ENCODE measurements at places on chromosomes 3 and 15.

GRCh38 chr15:62649793-62650420, 392.6 kb upstream of the TPM1 start:
- no peak for DNase-seq

- DNase-seq: no peak
Measured at GRCh38 chr3:52090933-52091468, 34.6 kb upstream of the DUSP7 start.

- DNase-seq: no peak
Measured at GRCh38 chr15:45729141-45729540, 94.3 kb downstream of the SQOR start.

DNA sequence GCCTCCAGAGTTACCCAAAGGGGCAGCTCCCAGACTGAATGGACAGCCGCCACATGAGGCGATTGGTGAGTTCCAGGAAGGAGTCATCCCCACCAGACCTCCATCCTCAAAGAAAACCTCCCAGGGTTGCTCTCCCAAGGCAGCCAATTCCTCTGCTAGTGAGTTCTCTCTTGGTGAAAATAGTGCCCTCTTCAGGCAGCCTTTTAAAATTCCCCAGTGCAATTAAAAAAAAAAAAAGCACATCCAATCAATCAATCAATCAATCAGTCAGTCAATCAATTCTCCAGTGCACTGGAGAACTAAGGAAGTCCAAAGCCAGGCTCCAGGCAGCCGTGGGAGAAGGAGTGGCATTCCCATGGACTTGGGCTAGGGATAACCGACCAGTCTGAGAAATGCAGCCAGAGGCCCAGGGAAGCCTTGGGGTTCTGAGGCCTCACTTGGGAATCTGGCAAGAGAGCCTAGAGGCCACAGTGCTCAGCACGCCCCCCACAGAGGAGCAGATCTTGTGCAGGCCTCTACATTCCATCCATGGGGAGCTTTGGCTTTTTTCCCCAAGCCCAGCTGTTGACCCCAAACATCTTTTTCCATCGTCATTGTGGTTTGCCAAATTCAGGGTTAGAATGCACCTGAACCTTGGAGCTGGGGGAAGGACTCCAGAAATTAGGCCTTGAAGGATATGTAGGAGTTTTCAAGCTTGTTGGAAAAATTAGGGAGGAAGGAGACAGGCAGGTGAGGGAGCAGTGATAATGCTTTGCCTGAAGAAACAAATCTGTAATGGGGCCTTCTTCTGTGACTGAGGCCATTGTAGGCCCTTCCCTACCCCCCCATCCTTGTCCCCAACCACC, 4.8 kb downstream of the PAQR5 start:
- DNase-seq: no peak

DNA sequence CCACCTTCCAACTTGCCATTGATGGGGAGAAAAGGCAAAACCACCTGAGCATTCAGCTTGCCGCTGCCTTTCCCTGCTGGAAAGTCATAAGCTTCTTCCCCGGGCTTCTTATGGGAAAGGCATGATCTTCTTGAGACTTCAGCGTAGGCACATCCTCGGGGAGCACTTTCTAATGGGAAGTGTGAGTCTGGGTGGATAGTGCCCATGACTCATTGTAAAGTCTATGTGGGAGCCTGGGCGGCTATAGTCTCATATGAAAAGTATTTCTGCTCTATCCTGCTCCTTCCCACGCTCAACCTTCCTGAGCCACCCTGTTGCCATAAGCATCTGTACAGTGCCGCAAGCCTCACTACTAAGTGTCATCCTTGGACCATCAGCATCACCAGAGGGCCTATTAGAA, 309.9 kb upstream of the THBS1 start:
- DNase-seq: peak; percentile 98

DNA sequence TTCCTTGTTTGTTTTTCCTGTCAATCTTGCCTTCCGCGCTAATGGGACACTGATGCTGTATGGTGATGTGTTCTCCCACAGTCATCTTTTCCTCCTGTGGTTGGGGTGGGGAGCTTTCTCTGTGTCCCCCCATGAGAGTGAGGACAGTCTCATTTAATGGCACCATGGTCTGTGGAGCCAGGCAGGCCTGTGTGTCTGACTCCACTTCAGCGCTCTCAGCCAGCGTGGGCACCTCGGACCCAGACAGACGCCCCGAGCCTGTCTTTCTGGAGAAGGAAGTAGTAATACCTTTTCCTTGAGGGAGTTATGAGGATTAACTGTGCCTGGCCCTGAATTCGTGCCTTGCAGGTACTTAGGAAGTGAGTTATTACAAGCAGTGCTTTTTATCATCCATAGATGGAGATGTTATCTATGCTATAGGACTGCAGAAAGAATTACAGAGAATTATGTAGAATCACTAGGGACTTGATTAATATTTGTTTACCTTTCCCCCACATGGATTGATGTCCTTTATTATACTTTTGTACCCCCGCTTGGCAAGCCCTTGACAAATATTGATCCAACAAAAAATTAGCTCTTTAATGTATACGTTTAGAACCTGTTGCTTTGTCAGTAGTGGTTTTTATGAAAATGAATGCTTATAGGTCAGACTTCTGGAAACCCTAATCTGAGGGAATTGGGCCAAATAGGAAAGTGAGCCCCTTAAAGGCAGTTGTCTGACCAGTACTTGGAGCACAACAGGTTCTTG, 152.4 kb downstream of the PGPEP1L start:
- DNase-seq: no peak

- DNase-seq: no peak
Measured at GRCh38 chr3:39106281-39106811, 1.1 kb downstream of the GORASP1 start.

- DNase-seq: no peak
Measured at GRCh38 chr3:158976966-158977365, 175.1 kb downstream of the MFSD1 start.

- no peak for DNase-seq
Measured at GRCh38 chr3:191105418-191105817, 93.6 kb upstream of the OSTN start.

DNA sequence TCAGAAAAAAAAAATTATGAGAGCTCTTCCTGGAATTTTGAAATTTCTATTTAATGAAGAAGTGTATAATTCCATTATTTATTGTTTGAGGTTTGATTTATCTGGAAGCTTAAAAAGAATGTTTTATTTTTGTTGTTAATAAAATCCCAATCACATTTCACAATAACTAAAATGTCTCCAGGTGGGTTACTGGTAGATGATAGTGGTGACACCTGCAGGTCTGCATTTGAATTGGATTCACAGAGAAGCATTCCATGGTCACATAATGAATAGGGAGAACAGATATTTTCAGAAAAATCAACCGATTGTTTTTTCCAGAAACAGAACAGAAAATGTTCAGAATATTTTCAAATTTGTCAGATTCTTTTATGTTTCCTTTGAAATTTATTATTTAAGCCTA, 48.3 kb downstream of the ASB7 start:
- no peak for DNase-seq

DNA sequence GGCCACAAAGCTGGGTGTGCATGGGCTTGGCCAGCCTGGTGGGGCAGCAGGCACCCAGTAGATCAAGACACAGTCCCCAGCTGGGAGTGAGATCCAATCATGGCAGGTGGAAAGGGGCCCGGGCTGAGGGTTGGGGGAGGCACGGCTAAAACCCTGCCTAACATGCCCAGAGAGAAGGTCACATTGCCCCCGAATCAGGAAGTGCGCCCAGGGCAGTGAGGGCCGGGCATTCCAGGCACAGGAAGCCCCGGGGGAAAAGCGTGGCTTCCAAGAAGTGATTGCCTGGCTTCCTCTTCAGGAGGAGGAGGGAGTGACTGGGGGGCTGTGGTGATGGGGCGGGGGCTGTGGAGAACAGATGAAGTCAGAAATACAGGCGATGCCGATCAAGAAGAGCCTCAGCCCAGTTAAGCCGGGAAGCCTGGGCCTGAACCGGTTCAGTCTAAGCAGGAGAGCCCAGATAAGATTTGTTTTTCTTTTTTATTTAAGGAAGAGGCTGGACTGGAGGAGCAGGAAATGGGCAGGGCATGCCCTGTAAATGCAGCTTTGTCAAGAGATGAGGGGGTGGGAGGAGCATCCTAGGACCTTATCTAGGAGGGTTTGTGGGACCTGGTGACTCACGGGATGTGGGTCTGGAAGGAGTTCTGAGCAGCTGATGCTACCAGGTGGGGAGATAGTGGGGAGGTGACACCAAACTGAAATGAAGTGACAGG, 83.9 kb downstream of the CHSY1 start:
- peak; percentile 79 for DNase-seq

GRCh38 chr15:74531144-74531811, 9.7 kb upstream of the ARID3B start:
- peak; percentile 10 for DNase-seq
